GM06990 (cell line): ENCODE measurements at places on chromosomes 2 and 18.
A peak's percentile ranks its signal among the peaks of the same experiment; 100 is the strongest.

DNA sequence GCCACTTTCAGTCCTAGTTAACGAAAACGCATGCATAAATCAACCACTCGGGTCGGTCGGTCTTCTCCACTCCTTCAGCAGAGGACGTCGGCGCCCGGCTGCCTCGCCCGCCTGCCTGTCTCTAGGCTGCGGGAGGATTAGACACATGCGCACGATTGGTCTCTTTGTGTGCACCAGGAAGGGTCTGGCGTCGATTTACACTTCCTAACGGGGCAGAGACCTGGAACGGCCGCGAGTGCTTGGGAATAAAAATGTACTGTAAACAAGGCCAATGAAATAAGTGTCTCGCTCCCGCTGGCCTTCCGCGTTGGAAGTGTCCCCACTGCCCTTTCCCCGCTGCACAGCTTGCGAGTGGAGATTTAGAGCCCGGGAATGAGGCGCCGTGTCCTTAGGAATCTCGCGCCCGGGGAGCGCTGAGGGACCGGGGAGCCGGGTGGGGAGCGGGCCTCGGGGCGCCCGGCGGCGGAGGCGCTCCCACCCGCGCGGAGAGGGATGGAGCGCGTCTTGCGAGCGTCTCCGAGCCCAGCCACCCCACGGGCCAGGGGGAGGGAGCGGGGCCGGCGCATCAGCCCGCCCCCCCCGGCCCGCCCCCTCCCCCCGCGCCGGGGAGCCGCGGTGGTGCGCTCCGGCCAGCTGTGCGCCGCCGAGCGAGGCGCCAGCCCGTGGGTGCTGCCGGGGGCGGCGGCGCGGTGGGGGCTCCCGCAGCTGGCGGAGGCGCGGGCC lies at the start of gene DOK6:
Gene DOK6 (plus strand): TSS at position 636 of the 723 bp plus-strand sequence.
- DNase-seq = no peak

DNA sequence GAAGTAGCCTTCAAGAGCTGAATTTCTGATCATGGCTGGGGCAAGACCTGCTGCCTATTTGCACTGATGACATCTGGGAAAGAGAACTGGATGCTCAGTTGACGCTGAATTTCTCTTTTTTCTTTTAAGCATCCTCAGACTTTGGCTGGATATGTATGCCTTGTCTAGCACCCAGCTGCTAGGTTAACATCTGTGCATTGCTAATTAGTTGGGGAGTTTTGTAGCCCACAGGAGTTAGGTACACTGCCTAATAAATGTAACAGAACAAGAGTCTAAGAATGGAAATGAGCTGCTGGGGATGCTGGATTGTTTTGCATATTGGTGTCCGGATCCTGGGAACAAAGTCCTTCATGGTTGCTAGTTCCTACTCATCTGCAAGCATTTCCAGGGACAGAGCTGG lies 40.9 kb upstream of the STPG4 start:
- no peak for DNase-seq

GRCh38 chr18:41034413-41034812 lies 920.6 kb upstream of the PIK3C3 start:
- no peak for DNase-seq

DNA sequence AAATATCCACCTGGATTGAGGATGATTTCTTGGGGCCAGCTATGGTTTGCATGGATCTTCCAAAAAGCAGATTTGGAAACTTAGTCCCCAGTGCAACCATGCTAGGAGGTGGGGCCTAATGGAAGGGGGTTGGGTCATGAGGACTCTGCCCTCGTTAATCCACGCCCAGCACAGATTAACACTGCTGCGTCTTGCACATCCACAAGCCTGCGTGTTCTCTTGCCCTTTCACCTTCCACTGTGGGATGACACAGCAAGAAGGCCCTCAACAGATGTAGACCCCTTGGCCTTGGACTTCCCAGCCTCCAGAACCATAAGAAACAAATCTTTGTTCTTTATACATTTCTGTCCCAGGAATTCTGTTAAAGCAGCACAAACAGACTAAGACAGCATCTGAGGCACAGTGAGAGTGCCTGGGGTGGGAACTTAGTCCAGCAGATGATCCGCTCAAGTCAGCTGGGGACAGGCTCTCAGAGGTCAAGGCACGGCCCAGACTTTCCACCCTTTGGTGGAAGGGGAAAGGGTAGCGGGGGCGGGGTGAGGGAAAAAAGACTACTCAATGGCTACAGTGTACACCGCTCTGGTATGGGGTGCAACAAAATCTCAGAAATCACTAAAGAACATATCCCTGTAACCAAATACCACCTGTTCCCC lies 2.4 kb downstream of the RAB17 start:
- no peak for DNase-seq

GRCh38 chr18:76622651-76623050 lies 127.6 kb upstream of the ZNF516 start:
- no peak for DNase-seq

- no peak for DNase-seq
These were observed 82.2 kb upstream of the GPC1 start for GRCh38 chr2:240353086-240353798.

GRCh38 chr18:67428805-67429204 lies 87.7 kb downstream of the DSEL start:
- no peak for DNase-seq

GRCh38 chr2:189874586-189875320 lies 90.5 kb downstream of the PMS1 start:
- no peak for DNase-seq

GRCh38 chr2:21710031-21710430 lies 586.3 kb downstream of the TDRD15 start:
- no peak for DNase-seq

DNA sequence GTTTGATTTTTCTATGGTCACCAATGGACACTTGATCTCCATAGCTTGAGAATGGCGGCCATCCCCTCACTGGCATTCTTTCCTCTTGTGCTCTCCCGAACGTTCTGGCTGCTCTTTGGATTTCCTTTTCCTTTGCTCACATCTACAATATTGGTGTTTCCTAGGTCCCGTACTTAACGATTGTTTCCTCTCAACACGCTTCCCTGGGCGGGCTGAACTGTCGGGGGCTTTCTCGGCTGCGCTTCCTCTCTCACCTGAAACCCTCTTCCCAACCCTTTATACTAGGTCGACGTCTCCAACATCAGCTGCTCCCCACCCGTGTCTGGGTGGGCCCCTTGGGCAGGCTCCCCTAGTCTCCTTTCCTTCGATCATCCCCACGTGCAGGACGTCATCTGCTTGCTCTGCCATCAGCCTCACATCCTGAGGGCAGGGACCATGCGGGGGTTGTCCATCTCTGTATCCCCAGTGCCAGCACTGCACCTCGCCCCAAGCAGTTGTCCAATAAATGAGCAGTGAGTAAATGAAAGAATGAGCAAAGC lies 634 bp upstream of the DIS3L2 start:
- DNase-seq = no peak

GRCh38 chr2:201754717-201755415 lies 25.9 kb downstream of the ALS2 start:
- DNase-seq = no peak

DNA sequence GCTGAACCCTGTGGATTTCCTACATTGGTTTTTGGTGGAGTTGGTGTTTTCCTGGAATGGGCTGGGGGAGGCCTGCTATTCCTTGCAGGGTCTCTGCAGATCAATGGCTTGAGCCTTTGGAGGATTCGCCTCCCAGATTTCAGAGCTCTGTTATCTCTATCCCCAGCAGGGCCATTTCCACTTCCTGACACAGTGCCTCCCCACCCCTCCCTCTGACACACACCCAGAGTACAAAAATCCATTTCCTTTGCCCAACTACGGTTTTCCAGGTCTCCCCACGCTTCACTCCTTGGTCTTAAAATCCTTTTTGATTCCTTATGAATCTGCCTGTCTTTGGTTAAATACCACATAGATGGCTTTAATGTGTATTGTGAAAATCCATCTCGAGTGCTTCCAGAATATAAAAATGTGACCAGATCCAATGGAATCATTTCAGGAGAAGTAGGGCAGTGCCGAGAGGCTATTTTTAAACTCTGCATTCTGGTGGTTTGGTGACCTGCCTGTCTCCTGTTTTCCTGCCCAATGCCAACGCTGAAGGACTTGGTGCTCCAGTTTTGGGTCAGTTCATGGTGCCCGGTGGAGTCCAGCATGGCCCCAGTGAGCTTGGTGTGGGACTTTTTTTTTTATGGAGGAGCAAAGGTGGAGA lies 60.9 kb downstream of the ARL4C start:
- DNase-seq = no peak

DNA sequence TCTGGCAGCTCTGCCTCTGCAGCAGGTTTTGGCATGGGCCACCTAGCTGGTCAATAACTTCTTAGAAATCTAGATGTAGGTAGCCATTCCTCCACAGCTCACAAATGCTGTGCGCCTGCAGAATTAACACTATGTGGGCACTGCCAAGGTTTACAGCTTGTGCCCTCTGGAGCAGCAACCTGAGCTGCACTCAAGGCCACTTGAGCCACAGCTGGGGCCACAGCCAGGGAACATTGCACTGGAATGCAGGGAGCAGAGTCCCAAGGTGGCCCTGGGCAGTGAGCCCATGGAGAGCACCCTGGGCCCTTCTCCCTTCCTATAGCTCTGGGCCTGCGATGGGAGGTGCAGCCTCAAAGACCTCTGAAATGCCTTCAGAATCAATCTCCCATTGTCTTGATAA lies 365.3 kb downstream of the SATB2 start:
- no peak for DNase-seq

DNA sequence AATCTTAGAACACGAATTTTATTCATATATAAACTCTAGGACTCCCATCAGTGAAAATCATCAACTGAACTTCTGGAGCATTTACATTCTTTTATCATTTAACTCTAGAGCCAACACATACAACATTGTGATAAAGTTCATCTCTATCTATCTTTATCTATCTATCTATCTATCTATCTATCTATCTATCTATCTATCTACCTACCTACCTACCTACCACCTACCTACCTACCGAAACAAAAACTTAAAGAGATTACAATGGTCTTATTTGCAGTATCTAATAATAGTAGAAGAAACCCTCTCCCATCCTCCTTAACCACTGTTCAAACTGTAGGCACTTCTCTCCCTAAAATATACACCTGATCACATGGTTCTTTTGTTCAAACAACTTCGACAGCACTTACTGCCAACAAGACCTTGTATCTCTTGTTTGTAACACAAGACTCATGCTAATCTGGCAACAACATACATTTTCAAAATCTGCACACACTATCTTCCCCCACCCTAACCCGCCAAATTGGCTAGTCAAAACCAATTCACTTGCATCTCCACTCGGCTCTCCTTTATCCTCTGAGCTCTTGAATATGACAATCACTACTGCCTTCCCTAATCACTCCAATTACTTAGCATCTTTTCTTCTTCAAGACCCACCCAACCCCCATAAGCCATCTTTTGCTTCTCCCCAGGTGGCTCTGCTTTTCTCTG lies 69.0 kb downstream of the GORASP2 start:
- DNase-seq = no peak

GRCh38 chr18:29146068-29146467 lies 969.1 kb upstream of the CDH2 start:
- DNase-seq = no peak

DNA sequence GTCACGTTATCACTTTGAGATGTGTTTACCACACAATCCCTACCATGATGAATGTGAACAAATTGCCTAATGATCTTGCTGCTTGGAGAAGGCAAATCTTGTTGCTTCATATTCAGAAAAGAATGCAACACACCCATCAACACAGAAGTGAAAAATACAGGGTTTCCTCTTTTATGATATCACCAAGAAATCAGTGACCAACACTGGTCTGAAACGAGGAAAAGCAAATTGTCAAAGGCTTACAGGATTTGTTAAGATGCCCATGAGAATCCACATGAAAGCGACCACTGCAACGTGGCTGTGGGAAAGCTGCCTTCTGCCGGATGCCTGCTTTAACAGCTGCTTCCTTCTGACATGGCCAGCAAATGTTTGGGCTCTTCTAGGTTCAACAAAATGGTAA lies 397.6 kb upstream of the LRATD1 start:
- DNase-seq = no peak

GRCh38 chr18:55880617-55881016 lies 292.6 kb upstream of the TCF4 start:
- no peak for DNase-seq

DNA sequence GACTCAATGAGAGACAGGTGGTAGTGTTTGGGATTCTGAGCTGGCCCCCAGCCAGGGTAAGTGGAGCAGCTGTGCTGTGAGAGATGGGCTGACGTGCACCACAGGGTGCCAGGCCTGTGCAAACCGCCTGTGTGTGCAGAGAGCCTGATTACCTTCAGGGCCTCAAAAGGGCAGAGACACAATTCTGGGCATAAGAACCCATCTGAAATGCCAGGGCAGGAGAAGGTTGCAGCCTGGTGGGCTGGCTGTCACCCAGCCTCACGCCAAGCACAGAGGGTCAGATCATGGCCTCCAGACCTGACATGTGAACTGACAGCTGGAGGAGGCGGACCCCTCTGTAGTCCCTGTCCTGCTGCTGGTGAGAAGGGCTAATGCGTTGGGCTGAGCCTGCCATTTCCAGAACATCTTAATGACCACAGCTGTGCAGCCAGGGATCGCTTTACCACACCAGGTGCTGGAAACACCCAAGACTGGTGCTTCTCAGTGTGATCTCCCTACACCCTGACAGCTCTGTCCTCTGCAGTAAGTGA lies 100.9 kb downstream of the ARL4C start:
- DNase-seq = no peak

GRCh38 chr18:61851940-61852451 lies 40.8 kb downstream of the RNF152 start:
- no peak for DNase-seq

DNA sequence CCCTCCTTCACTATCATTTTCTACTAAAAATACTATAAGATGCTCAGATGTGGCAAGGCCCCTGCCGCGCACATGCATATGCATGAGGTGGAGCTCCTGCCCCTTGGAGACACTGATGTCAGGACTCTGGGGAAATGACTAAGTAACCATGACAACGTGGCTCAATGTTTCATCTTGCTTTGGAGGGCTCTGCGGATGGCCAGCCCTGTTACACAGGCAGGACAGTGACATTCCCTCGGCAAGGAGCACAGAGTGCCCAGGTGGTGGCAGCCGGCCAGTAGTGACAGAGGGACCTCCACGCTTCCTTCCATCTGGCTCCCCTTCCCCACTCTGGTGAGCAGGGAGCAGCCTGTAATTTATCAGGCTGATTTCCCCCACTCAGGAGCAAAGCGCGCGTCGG lies 364.1 kb downstream of the SS18 start:
- DNase-seq = no peak

- DNase-seq = no peak
These were observed 543 bp upstream of the MARCHF4 start for GRCh38 chr2:216372761-216373291.

- DNase-seq = peak; percentile 48
These were observed 105.3 kb upstream of the SIX3 start for GRCh38 chr2:44836174-44836573.

DNA sequence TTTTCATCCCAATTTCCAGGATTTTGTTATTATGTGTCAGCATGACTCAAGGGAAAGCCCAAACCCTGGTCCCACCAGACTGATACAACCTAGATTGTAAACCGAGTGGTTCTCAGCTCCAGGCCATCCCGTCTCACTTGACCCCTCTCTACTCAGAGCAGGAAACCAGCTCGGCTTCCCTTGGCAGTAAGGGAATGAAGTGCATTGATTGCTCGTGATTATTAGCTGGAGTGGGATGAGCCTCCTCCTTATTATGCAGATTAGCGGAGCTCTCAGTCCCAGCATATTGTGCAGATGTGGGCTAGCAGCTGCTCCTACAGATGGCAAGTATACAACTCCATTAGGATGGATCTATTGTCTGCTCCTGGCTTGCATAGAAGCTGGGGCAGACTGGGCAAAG lies 167.6 kb downstream of the LNPK start:
- DNase-seq = no peak
